ENCODE measurements at places on chromosomes 3 and 15.

DNA sequence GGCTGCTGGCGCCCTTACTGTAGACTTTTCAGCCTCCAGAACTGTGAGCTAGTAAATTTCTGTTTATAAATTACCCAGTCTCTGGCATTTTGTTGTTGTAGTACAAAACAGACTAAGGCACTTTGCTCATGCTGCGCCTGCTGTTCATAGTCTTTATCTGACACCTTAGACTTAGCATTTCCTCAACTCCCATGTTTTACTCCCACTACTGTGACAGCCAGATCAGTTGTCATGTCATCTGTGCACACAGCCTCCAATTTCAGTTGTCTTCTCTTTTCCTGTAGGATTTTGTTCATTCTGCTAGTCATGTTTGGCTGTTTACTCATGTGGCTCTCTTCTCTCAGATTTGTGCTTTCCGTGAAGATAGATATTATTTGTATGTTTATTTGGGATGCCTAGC lies 62.0 kb downstream of the TCF12 start:
- DNase-seq = no peak

GRCh38 chr3:25574172-25574765 lies 90.4 kb downstream of the TOP2B start:
- DNase-seq = no peak

DNA sequence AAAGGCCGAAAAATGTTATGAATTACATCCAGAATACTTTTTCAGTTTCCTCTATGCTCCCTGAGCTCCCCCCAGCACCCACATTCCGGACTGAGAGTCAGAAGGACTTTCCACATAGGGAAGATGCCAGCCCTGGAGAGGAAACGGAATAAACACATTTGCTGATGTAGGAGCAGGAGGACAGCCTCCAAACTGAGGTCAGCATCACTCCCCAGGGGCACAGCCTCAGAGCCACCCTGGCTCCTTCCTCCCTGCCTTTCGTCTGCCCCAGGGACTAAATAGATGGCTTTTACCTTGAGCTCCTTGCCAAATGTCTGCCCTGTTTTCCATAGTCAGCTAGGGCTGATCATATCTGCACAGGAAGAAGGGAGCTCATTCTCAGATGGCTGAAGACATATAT lies 22.6 kb upstream of the SLCO2A1 start:
- DNase-seq = no peak

- DNase-seq = peak; percentile 3
These were observed 1021.0 kb downstream of the EPHA3 start for GRCh38 chr3:90128391-90128790.

- peak; percentile 77 for DNase-seq
These were observed 12.6 kb upstream of the FRMD5 start for GRCh38 chr15:44207643-44208042.

- no peak for DNase-seq
These were observed 79.3 kb upstream of the GMNC start for GRCh38 chr3:190941694-190942260.

DNA sequence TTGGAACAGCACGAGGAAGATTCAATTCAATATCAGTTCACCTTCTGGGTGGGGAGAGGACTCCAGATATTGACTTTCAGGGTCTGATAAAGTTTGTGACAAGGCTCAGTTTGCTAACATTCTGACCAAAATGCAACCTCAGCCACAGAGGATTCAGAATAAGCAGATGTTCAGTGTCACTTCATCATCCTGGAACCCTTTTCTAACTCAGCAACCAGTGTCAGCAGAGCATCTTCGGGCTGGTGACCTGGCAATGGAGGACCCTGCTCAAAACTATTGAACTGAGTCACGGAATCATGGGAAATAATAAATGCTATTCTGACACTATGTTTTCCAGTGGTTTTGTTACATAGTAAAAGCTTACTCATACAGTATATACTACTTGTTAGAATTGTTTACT lies 433.4 kb upstream of the CFAP20DC start:
- no peak for DNase-seq

DNA sequence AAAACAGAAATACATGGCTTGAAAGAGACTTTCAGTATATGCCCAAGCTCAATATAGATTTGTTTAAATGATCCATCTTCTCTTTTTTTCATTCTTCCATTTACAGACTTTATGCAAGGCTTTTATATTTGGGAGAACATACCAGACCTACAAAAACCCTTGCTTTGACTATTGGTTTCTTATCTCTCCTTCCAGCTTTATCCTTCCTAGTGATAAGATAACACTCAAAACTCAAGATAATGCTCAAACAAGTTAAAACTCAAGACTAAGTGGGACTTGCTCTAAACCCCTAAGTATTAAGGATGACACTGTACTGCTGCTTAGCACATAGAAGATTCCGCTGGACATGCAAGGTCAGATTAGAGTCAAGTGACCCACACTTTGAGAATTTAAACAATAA lies 8.0 kb downstream of the TUSC7 start:
- no peak for DNase-seq

- no peak for DNase-seq
These were observed 63.2 kb downstream of the XXYLT1 start for GRCh38 chr3:195207731-195208130.

GRCh38 chr3:165346503-165346902 lies 150.3 kb upstream of the SLITRK3 start:
- DNase-seq = no peak

DNA sequence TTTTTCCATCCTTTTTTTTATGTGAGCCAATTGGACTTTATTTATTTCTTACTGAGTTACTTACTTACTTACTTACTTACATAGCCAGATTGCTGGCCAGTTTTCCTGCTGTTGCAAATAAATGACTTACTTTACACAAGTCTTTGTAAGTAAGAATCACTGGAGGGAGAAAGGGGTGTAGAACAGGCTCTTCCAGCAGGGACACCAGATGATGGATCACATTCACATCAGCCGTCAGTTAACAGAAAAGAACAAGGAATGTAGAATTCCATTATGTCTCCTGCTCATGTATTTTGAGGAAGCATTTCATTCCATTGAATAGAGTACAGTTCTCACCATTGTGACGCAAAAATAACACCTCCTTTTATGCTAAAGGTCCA lies 188.6 kb downstream of the FNDC3B start:
- DNase-seq = no peak

DNA sequence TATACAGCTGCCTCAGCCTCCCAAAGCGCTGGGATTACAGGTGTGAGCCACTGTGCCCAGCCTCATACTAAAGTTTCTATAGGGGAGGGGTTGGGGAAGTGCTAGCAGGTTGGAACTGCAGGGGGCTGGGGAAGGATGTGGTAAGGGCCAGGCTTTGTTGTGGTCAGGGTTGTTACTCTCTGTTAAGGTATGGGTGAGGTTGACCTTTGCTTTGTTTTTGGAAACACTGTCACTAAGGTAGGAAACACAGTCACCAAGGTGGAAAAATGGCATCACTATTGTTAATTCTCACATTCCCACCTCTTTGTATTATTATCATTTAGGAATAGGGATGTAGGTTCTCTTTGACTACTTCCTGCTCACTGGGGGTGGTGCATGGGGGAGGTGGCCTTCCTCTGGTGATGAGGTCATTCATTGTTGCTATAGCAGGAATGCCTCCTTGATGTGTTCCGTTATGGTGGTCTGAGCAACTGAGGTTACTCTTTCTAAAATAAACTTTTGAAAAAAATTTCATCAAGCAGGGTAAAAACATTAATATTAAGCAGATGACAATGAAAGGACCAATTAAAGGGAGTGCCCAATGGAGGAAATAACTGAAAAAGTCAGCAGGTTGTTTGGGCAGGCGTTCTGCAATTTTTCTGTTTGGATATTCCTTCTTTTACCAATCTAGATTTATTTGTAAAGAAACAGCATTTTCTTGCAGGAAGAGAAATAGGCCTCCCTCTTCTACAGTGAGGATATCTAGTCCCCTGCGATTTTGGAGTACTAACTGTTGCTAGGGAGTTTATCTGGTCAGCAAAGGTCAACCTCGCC lies 150.5 kb downstream of the WDR76 start:
- DNase-seq = no peak

GRCh38 chr3:188442430-188442829 lies 288.5 kb downstream of the LPP start:
- no peak for DNase-seq

GRCh38 chr15:81421461-81421860 lies 47.4 kb upstream of the TMC3 start:
- DNase-seq = no peak

DNA sequence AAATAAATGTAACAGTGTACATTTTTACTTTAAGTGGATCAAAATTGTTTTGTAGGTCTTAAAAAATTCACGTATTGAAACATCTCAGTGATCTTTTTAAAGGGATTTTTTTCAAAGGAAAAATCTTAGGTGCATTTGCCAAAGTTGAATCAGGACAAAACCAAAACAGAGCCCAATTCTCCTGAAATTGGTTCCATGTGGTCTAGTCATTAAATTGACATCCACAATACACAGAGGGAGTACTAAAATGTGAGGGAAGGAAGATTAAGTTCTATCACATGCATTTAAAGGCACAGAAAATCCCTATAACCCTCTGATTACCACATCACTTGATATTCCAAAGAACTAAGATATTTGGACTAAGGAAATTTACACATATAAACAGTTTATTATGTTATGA lies 39.3 kb upstream of the HDC start:
- DNase-seq = no peak

DNA sequence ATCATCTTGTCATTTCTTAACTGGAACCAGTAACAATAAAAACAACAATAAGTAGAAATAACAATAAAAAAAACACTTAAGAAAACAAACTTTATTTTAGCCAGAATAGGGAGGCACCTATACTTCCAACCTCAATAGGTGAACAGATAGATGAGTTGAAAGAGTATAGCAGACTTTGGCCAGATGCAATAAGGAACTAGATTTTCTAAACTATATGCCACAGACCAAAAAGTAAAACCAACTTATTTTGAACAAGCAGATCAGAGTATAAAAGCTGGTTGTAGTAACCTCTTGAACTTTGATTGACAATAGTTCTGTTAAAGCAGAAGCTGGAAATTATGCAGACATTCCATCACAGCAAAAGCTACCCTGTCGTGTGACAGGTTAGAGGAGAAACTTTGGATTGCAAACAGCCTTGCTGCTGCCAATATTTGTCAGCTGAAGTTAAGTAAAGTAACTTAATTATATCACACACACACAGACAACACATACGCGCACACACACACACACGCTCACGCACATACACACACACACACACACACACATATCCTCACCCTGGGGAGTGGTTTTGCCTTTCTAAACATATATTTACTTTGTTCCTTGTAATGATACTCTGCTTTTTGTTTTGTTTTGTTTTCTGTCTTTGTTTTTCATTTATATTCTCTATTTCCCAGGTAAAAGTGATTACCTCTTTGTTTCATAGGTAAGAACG lies 903.6 kb downstream of the VGLL3 start:
- no peak for DNase-seq

GRCh38 chr3:10007126-10007782 lies 19.0 kb upstream of the FANCD2 start:
- no peak for DNase-seq

DNA sequence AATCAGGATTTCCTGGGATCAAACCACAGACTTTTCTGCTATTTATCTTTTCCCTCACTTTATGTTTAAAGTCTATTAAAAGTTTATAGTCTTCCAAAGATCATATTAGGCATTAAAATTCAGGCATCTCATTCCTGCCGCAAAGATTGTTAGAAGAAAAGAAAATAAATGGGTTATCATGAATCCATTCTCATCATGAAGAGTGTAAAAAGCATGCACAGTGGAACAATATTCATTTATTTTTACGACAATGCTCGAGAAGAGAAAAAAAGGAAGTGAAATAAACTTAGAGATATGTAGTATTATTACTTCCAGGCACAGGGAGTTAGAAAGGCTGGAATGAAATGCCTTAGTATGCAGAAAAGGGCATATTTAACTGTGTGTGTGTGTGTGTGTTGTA lies 213.7 kb upstream of the PLSCR5 start:
- no peak for DNase-seq

- no peak for DNase-seq
These were observed 150.2 kb downstream of the SMAD6 start for GRCh38 chr15:66852064-66852905.

DNA sequence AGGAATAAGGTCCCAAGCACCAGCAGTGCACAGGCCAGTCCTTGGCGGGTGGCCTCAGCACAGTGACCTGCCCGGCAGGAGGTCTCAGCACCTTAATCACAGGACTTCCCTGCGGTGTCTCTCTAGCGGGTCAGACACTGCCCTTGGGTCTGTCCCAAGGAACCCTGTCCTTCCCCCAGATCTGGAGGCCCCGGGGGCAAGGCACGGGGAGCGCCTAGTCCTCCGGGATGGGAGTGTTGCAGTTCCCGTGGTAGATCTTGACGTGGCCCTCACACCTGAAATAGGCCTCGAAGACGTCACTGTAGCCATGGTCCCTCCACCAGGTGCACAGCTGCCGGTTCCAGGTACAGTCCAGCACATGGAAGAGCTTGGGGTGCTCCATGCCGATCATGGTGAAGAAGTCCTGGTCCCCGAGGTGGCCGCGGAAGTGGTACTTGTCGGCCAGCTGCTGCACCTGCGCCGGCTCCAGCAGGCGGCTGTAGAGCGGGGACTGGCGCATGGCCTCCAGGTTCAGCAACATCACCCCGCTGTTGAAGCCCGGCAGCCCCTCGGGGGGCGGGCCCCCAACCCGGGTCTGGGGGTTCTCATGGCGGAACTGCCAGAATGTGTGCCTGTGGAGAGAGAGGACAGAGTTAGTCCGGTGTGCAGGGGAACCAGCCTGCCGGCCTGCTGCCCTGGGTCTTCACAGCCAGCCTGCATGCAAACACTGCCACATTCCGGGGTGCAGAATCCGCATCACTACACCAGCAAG lies 201.3 kb downstream of the XXYLT1 start:
- no peak for DNase-seq

GRCh38 chr3:126022741-126023359 lies 53.9 kb downstream of the ROPN1B start:
- DNase-seq = no peak

- DNase-seq = peak; percentile 100
These were observed 49.8 kb upstream of the SLC4A7 start for GRCh38 chr3:27533718-27534573.

DNA sequence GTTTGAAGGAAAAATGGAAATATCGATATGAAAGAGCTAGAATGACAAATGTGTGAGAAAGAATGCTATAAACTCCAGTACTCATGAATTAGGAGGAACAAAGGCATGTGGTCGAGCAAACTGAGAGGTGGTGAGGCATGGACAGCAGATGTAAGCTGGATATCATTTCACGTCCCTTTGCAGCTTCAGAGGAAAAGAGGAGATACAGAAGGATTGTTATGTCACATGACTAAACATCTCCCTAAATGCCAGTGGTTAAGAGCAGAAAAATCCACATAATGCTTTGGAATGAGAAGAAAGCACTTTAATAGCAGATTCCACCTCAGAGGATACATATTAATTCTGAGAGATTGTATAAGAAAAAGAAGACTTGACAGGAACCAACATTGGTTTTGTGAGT lies 248.7 kb downstream of the ZIC4 start:
- DNase-seq = no peak

DNA sequence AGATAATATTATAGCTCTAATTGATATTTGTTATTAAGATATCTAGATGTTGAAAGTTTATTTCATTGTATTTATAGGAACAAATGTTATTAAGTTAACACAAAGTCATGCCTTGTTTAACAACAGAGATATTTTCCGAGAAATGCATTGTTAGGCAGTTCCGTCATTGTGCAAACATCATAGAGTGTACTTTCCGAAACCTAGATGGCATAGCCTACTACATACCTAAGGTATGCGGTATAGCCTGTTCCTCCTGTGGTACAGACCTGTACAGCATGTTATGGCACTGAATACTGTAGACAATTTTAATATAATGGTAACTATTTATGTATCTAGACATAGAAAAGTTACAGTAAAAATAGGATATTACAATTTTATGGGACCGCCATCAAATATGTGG lies 114.3 kb downstream of the NAALADL2 start:
- peak; percentile 97 for DNase-seq

All from bronchial epithelial cell (primary cell).